HFFc6 (cell line): ENCODE measurements at places on chromosomes 3 and 15.

DNA sequence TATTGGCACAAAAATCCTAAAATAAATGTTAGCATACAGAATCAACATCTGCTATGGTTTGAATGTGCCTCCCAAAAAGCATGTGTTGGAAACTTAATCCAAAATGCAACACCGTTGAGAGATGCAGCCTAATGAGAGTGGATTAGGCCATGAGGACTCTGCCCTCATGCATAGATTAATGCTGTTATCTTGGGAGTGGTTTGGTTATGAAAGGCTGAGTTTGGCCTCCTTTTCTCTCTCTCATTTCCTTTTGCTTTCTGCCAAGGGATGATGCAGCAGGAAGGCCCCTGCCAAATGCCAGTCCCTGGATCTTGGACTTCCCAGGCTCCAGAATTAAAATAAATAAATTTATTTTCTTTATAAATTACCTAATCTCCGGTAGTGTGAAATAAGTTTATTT, 49.4 kb downstream of the SYNM start:
- no peak for DNase-seq

DNA sequence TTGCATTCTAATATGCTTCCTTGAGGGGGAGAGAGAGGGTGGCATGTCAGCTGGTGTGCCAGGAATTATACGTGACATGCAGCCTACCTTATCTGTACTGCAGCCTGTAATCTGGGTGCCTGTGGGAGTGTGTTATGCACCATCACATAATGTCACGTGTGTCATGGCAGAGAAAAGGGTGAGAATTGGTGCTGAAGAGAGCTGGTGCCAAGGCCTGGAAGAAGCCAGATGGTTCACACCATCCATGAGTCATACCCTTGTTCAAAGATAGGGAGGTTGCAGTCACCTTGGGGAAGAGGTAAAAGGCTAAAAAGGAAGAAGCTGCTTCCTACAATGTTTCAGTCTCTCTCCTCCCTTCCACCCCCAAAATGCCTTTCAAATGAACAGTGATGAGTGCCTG, 5.3 kb downstream of the BRPF1 start:
- DNase-seq, result no peak

DNA sequence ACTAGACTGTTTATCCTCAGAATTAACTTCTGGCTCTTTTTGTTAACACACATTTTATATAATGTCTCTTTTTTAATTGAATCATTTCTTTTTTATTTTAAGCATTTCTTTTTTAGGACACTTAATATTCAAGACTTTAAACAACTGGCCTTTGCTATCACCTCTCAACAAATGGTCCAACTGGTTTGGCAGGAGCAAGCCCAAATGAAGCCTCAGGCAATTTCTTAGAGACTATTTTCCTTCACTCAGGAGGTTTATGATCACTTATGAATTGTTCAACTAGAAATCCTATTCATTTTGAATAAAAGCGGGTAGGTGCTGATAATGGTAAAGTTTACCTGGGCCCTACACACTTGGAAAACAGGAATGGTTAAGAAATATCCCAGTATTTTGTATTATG, 705.6 kb upstream of the GBE1 start:
- no peak for DNase-seq

DNA sequence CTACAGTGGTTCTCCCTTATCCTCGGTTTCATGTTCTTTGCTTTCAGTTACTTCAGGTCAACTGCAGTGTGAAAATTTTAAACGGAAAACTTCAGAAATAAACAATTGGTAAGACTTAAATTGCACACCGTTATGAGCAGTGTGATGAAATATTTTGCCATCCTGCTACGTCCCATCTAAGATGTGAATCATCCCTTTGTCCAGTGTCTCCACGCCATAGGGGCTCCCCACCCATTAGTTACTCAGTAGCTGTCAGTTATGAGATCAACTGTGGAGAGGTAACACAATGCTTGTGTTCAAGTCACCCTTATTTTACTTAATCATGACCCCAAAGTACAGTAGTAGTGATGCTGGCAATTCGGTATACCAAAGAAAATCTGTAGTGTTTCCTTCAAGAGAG, 47.4 kb downstream of the TJP1 start:
- peak; percentile 43 for DNase-seq

GRCh38 chr3:141538568-141539240, 51.9 kb downstream of the RASA2 start:
- no peak for DNase-seq

DNA sequence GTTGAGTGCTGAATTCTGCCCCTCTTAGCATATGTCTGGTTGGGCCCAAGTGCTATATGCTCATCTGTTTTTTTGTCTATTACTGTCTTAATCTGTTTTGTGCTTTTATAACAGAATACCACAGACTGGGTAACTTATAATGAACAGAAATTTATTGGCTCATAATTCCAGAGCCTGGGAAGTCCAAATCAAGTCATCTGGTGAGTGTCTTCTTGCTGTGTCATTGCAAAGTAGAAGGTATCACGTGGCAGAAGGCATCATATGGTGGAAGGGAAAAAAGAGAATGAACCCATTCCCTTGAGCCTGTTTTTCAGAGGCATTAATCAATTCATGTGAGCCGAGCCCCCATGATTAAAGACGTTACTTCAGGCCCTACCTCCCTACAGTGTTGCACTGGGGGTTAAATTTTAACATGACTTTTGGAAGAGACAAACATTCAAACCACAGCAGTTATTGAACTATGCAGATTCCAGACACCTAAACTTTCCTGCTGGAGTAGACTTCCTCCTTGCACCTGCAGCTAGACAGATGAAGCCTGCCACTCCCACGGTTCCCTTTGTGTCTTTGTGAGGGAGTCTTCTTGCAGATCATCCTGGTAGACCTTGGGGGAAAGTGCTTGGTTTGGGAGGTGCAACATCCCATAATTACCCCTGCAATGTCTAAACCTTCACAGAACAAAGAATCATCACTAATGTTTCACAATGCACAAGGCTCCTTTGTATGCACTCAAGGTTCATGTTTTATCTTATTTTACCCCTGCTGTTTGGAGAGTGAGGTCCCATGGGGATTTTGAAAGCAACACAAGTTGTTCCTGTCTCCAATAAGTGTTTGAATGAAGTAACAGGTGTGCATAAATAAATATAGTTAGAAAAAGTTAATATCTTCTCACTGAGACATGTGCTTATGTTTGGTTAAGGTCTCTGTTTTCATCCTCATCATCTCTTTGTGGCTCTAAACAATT, 64.7 kb upstream of the XCR1 start:
- DNase-seq, result no peak

GRCh38 chr3:85164436-85164835, 205.6 kb downstream of the CADM2 start:
- DNase-seq, result no peak

GRCh38 chr15:31609258-31609681, 282.6 kb downstream of the KLF13 start:
- peak; percentile 19 for DNase-seq

DNA sequence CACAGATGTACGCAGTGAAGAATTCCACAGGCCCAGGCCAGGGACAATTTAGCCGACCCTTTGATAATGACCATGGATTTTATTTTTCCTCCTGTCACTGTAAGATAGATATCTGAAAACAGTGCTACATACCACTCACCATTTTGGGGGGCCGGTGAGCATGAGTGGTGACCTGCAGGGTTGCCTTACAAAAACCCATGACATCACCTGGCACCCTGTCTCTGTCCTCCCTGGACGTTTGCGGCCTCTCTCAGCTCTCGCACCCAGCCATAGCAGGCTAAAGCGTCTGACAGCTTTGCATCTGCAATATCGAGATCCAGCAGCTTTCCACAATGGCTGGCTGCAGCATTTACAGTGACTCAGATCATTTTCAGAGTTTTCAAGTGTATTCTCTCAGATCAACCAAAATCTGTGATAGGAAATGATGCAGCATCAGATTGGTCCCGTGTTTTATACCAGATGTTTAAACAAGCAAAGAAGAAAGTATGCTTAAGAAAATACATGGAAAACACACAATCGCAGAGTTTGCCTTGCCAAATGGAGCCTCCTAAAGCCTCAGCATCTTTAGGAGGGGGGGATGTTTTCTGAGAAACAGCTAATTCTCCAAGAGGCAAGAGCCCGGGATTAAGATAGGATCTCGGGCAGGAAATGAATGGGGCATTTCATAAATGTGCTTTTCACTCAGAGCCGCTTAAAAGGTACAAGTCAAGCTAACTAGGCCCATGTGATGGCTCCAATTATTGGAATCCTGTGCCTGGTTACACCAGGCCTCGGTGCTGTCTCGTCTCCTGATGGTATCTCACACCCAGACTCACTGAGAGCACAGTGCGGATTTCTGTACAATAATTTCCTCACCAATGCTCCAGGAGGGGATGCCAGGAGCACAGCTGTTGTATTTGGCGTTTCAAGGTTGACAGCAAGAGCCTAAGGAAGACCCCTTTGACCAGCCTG, 257.3 kb downstream of the XXYLT1 start:
- no peak for DNase-seq

GRCh38 chr3:42804831-42805132, 492 bp upstream of the HIGD1A start:
- DNase-seq, result no peak

GRCh38 chr3:175965036-175965435, 1105.9 kb downstream of the NAALADL2 start:
- no peak for DNase-seq

DNA sequence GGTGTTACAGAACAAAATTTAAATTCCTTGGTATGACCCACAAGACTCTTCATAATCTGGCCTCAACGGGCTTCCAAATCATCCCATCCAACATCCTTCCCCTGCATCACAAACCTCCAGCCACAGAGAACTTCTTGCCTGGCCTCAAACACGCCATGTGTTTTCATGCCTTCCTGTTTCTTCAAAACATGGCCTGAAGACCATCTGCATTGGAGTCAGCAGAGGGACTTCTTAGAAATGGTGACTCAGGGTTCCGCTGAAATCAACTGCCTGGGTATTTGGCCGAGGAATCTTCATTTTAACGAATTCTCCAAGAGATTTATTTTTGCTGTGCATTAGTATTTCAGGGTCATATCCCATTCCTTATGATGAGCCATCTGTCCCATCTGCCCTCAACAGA, 138.1 kb upstream of the RAP2B start:
- no peak for DNase-seq

GRCh38 chr3:62255758-62256157, 117.6 kb downstream of the FEZF2 start:
- no peak for DNase-seq
